ENCODE measurements at places on chromosomes 5 and 9.

DNA sequence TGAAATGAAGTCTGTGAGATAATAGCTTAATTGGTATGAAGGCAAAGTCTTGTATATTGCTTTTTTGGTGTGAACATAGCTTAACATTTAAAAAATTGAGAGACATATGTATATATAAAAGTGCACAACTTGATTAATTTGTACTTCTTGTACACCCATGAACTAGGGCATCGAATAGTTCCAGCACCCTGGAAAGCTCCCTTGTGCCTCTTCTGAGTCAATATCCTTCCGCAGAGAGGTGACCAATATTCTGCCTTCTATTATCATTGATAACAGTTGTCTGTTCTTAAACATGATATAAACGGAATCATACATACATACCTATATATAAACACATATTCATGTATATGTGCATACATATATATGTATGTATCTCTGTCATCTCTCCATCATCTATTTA is 185.4 kb downstream of the PHF2 start:
- DNase-seq, result no peak

GRCh38 chr5:543755-544674 is 19.8 kb upstream of the SLC9A3 start:
- peak; percentile 24 for DNase-seq

GRCh38 chr9:74220327-74220726 is 276.8 kb upstream of the RORB start:
- no peak for DNase-seq

GRCh38 chr5:24816206-24816605 is 171.4 kb upstream of the CDH10 start:
- DNase-seq, result no peak

DNA sequence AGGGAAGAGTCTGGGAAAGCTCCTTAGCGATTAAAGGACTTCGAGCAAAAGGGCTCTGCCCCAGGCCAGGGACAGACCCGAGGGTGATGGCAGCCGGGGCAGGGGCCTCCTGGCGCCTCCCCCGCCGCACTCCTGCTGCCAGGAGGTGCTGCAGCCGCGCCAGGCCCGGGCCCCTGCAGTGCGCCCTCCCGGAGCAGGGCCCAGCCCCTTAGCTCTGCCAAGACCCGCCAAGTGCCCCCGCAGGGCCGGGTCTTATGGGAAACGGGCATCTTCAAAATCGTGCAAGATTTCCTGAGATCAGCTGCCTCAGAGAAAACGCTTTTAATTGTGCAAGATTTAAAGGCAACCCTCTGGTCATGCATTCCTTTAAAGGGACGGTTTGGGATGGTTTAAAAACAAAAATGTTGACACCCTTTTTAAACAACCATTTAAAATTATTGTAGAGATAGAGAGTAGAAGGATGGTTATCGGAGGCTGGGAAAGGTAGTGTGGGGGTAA is 52.4 kb downstream of the CDC14B start:
- DNase-seq, result no peak

GRCh38 chr5:145980718-145981117 is 44.3 kb downstream of the SH3RF2 start:
- DNase-seq, result no peak

DNA sequence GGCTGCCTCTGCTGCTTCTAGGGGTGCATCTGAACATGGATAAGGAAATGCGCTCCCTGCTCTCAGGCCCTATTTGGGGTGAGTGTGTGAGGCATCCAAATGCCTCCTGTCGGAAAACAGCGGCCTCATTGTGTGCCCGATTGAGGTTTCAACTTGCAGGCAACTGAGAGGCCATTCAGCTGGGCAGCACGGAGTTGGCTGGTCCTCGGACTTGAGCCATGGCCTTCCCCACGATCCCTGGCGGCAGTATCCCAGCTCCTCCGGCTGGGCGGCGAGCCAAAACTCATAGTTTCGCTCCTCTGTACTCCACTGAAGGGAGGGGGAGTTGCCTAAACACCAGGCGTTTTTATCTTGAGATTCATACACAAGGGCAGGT is 597.3 kb upstream of the SGCD start:
- DNase-seq, result no peak

GRCh38 chr5:74063821-74064220 is 437.8 kb downstream of the ARHGEF28 start:
- DNase-seq, result no peak

DNA sequence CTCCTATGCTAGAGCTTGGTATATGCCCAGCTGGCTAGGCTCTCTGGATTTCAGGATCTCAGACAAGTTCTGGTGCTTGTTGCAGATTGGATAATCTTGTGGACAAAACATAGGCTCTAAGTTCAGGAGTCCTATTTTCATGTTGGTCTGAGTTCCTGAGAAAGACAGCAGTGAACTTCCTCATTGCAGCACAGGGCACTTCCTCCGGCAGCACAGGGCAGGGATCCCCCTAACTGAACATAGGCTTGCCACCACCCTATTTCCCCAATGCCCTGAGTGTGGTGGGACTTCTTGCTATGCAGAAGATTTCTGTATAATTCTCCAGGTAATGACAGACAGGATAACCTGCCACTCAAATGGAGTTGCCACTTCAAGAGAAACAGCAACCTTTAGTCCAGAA is 220.1 kb downstream of the PIK3R1 start:
- DNase-seq, result no peak

Data from effector memory CD8-positive, alpha-beta T cell (primary cell).